ENCODE measurements at places on chromosomes 2 and 18.

DNA sequence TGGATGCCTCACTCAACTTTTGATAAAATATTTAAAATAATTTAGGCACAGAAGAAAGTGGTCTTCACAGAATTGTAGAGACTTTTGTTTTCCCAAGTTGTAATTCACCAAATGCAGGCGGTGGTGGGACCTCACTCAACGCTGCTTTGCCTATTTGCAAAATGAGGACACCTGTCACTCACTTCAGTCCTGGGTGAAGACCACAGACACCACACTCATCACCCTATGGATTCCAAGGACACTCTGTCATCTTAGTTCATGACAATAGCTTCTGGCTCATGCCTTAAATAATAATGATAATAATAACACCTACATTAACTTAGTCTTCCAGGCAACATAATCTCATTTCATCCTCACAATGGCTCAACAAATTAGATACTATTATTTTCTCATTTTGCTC is 234.4 kb downstream of the RNF152 start:
- no peak for DNase-seq

- no peak for DNase-seq
Measured at GRCh38 chr2:88620015-88620414, 7.2 kb downstream of the EIF2AK3 start.

DNA sequence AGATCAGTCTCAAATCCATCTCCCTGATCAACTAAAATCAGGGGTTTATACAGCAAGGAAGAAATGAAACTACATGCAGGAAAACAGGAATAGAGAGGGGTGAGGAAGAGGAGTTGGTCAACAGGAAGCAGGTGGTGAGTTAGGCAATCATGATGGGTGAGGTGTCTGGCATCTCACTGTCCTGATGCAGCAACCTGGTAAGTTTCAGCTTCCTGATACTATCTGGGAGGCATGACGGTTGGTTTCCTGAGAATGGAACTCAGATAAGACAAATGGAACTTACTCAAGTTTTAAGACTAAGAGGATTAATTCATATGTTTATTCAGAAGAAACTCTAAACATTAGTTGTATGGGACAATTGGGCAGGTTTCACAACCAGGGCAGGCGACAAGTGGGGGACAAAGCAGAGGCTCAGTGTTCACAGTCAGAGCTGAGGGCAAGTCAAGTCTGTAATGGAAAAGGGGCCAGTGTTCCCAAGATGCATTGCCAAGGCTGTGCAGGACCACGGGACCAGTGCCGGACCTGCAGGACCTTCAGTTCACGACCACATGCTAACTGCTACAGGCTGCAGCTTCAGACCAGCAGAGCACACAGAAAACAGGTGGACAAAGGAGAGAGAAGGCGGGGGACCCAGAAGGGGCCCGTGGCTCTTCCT is 17.7 kb upstream of the GALM start:
- no peak for DNase-seq

- no peak for DNase-seq
Measured at GRCh38 chr2:136582628-136583205, 182.6 kb upstream of the THSD7B start.

GRCh38 chr2:48624696-48625095 is 7.0 kb downstream of the GTF2A1L start:
- no peak for DNase-seq

DNA sequence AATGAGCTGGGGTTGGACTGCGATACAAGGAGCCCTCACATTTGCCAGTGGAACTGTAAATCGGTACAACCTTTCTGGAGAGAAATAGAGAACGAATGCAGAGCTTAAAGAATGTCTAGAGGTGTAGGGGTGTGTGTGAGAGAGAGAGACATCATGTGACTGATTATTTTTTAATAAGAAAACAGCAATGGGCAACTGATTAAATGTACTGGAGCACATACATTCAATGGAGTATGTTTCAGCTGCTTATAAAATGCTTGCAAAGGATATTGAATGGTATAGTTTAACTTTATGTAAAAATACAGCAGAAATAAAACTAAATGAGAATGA is 391 bp upstream of the TMEM17 start:
- no peak for DNase-seq

DNA sequence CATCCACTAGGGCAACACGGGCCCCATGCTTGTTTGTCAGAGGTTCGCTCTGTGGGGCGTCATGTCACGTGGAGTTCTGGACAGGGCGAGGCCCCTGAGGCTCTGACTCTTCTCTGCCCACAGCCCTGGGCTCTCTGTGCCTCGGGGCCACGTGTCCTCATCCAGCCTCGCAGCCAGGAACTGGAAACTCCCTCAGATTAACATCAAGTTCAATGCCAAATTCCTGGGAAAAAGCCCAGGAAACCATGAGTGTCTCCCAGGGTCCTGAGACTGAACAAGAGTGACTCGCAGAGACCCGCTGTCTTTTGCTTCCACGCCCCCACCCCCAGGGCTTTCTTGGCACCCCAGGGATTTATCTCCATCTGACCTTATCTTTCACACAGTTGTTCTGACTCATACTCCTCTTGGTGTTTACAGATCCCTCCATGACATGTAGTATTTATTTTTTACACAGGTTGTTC is 174.0 kb upstream of the PIEZO2 start:
- DNase-seq, result no peak

GRCh38 chr2:216635701-216636550 is 2.7 kb downstream of the IGFBP2 start:
- no peak for DNase-seq

DNA sequence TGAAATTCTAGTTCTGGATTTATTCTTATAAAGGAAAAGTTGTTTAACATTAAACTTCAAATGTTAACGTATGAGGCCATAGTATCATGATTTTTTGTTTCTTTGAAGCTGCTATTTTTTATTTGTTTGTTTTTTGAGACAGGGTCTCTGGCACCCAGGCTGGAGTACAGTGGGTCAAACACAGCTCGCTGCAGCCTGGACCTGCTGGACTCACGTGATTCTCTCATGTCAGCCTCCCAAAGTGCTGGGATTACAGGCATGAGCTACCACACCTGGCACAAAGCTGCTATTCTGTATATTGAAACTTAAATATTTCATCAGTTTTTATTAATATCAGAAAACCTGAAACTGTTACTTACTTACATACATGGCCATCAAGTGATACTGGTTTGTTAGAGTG is 89.5 kb upstream of the RPRM start:
- no peak for DNase-seq

GRCh38 chr2:207045531-207045930 is 106.2 kb downstream of the CPO start:
- no peak for DNase-seq

DNA sequence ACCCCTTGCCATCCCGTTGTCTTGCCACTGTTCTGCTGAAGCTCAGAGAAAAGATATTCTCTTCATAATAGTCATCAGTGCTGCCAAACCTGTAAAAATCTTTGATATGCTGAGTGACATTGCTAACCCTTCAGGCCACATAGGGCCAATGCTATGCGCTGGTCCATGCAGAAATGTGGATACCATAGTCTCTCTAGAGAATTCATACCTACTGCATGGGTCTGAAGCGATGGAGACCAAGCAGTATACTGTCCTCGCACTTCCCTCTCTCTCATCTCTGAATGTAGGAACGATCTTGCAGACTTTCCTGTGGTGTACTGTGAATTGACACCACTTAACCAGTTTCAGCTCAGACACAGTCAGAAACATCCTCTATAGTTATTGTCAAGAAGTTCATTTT is 17.9 kb upstream of the ANKRD44 start:
- no peak for DNase-seq

DNA sequence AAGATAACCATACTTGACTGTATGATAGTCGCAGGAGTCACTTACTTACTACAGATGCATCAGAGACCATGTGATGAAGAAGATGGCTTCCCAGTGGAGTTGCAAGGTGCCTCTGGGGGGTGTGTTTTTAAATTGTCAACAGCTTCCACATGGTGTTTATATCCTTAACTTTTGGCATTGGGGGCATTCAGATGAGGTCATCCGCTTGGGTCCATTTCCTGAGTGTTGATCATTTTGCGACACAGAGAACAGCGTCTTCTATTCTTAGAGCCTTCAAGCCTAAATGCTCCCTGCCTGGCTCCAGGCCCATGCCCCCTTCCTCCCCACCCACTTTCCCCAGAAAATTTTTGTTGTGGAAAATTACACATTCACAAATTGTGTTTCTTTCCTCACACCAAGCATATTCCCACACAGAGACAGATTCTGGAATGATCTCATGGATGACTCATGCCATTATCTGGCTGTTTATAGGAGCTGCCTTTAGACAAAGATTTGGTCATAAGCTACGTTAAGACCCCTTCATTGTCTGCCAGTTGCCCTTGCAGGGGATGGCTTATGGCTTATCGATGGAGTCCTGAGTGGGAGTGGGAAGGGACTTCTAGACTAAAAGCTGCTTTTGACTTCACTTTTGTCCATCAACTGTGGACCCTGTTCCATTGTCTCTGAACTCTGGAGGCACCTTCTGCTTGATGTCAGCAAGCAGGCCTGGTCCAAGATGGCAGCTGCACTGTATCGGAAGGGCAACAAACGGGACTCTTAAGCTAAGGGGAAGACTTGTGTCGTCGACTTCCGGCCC is 91.8 kb downstream of the CABLES1 start:
- no peak for DNase-seq

DNA sequence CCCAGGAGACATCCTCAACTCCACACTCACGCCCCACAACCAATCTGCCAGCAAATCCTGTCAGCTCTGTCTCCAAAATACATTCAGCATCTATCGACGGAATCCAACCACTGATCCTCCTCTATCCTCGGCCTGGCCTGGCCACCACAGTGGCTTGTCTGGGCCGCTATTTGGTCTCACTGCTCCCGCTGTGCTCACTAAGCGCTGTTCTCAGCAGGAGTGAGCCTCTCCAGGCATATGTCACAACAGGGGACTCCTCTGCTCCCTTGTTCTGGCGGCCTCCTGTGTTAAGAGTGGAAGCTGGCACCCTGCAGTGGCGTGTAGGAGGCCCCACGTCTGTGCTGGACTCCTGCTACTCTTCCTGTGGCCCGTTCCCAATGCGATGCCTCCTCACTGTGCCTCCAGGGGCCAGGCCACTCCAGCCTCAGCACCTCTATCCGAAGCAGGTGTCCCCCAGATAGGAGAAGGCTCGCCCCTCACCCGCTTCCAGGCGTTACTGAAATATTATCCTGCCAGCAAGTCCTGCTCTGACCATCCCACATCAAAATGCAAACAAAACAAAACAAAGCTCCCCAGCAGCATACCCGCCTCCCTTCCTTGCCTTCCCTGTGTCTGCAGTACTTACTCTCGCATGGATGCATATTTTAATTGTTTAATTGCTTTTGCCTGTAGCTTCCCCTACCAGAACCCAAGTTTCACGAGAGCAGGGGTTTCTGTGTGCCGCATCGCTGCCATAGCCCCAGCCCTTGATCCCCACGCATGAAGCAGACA is 39.9 kb downstream of the CENPO start:
- DNase-seq, result no peak

GRCh38 chr2:74625658-74626425 is 22.3 kb downstream of the M1AP start:
- DNase-seq, result no peak

DNA sequence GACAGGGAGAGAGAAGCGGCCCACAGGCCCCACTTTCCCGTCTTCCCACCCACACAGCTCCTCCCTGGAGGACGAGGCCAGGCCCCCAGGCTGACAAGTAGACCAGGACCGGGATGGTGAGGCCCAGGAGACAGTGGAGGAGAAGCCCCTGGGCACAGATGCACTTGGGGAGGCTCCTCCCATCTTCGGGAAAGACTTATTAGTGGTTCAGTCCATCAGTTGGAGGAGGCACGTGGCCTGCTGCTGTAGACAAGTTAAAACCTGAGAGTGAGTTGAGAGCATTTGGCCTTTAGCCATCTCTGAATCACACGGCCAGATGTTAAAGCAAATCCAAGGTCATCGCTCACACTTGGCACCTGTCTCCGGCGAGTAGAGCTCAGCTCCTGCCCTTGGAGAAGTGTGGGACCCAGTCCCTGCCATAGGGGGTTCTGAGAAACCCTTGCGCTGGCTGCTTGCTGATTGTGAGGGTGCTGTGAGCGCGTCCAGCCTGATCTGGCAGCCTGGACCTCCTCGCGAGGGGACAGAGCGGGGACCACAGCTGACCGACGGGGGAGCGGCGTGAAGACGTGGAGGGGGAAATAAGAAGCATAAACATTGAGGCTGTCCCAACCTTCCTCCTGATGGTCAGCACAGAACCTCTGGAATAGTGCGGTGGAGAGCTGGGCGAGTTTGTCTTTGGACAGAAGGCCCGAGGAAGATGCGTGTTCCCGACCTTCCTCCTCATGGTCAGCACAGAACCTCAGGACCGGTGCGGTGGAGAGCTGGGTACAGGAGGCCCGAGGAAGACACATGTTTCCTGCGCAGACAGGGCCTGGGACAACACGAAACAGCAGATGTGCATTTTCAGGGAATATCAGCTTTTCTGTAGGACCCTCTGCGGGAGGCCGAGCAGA is 24.7 kb upstream of the ALLC start:
- DNase-seq, result no peak

- DNase-seq, result no peak
Measured at GRCh38 chr18:6113650-6114049, 218.3 kb upstream of the TMEM200C start.

DNA sequence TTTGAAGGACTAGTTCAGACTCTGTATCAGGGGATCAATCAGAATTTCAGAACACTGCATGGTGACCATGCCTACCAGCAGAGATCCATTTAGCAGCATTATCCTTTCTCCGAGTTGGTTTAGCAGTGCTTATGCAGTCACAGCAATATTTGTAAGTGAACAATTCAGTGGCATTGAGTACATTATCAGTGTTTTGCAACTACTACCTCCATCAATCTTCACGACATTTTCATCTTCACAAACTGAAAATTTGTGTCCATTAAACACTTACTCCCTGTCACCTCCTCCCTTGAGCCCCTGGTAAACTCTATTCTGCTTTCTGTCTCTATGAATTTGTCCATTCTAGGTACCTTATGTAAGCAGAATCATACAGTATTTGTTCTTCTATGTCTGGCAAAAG is 20.1 kb downstream of the SLC9A2 start:
- DNase-seq, result no peak

DNA sequence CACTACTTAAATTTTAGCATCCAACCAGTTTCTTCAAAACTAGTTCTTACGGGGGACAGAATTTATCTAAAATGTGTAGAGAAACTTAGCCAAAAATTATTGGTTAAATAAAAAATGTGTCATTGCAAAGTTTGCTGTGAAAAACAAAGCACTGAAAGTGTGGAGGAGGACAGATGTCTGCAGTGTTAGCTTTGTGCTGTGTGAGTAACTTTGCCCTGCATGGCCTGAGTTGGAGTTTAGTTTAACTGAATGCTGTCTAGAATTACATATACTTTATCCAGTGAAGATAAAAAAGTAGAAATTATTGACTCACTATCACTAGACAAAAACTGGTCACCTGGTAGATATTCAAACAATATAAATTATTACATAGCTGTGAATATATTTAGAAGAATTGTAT is 1225.2 kb upstream of the CELF4 start:
- DNase-seq, result no peak

DNA sequence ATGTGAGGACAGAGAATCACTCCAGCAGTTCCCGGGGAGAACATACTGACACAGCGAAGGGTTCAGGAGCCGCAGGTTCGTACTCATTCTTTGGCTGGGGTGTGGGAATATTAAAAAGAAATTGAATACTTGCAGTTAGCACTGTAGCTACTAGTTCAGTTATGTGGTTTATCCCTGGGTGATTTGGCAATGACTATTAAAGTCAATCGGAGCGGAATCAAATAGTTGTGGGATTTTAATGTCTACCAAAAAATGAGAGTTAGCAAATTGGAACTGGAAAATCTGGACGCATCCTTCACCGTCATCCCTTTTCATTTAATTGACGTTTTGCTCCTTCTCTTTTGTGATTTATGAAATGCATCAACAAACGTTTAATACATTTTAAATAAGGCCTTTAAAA is 50.8 kb downstream of the GBX2 start:
- DNase-seq, result no peak

- DNase-seq, result peak; percentile 20
Measured at GRCh38 chr2:230441227-230441897, 25.4 kb downstream of the SP100 start.

Measured in activated T-cell treated with anti-CD3 and anti-CD28 coated beads for 4 hours (primary cell).